ENCODE measurements at places on chromosomes 16 and 17. TPM values are rescaled to one million over a fixed set of nuclear protein-coding genes. Genes with fewer than 3 reads are reported as not detected.

Gene SLC16A11
- not detected for total RNA-seq

DNA sequence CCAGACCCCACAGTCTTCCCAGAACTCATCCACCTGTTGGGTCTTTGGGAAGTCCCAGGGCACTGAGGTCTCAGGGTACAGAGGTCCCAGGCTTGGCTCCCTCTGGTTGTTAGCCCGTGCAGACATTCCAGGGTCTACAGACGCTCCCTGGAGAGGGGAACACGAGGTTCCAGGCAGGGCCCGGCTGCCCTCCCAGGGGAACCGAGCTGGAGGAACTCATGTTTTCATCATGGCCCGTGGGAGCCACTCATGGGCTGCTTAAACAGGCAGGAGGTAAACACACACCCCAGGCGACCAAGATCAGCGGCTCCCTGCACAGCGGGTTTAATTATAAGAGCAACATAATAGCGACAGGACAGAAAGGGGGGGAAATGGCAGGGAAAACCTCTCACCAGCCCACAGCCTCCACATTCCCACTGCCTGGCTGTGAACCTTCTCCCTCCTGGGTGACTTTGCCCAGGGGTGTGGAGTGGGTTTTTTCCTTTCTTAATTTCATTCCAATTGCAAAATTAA, 36.5 kb downstream of the TRARG1 start:
- no peak for DNase-seq

Gene YPEL2
- 0.23 TPM for total RNA-seq

Gene AATK
- 0.09 TPM for total RNA-seq

DNA sequence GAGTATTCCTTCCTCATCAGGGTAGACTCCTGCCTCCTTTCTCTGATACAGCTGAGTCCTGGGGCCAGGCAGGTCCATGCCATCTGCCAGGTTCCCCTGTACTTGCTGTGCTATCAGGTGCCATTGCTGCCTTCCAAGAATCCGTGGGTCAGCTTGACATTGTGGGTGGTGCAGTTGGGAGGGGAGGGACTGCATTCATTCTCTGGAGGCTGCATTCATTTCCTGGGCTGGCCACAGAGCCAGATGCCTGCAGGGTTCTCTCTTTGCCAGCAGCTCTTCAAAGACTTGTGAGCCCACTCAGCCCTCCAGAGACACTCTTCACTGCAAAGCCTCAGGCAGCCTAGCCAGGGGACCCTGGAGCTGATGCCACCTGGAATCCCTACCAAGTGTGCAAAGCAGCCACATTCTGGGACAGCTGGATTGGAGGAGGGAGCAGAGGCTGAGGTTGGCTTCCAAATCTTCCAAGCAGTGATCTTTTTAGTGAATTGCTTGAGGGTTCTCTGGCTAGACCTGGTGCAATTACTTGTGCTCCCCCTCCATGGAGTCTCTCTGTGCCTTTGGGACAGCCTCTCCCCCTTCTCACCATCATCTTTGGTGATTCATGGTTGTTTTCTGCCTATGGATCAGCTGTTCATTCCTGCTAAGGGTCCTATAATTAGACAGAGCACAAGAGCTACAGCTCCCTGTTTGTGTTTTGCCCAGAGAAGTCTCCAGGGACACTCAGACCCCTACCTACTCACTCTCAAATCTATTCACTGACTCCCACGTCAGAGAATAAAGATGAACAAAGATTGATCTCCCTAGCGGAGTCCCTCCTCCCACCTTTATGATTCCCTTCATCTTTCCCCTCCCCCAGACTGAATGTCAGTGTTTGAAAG, 20.9 kb downstream of the ANKFN1 start:
- no peak for DNase-seq

DNA sequence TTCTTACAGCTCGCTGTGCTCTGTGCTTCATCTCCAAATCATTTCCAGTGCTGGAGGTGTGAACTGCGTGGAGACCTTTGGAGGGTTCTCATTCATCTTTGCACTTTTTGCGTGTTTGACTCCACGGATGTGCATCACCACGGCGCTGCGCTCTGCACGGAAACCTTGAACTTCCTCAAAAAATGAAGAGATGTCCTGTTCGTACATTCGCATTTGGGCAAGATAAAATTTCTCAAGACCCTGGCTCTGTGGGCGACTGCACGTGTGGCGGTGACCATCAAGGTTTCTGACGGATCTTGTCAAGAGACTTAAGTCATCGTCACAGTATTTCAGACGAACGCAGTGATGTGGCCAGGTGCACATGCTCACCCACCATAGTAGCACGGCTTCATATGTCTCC, 10.3 kb upstream of the PVALEF start:
- no peak for DNase-seq

- DNase-seq, result no peak
Observed at GRCh38 chr16:25171390-25171789, 45.4 kb upstream of the AQP8 start.

Gene RAB11FIP4
- total RNA-seq, result 3.6 TPM

Gene GSDMA
- not detected for total RNA-seq

Gene HS3ST3B1
- total RNA-seq, result 0.12 TPM

Gene HBQ1
- total RNA-seq, result not detected

Gene NPIPB13
- total RNA-seq, result 0.78 TPM

- DNase-seq, result no peak
Observed at GRCh38 chr16:48546774-48547173, 63.2 kb downstream of the N4BP1 start.

Gene PPP1R27
- total RNA-seq, result not detected

Gene WFDC1
- total RNA-seq, result not detected

DNA sequence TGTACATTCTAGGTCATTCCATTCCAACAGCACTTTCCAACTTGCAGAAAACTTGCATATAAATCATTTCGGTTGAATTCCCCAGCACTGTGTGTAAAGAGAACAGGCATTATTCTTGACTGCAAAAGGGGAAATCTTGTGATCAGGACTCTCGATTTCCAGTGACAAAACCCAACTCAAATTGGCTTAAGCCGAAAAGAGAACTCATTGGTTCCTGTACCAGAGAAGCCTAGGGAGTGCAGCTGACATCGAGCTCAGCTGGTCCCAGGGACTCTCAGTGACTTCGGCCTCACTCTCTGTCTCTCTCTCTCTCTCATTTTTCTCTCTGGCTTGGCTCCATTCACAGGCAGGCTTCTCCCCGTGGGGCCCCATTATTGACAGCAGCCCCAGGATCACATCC, 30.7 kb downstream of the CD300LF start:
- no peak for DNase-seq

- DNase-seq, result peak; percentile 64
Observed at GRCh38 chr17:72370819-72371218, 250.0 kb downstream of the SOX9 start.

Gene GP1BA
- total RNA-seq, result not detected

Gene RTN4RL1
- total RNA-seq, result 8.1 TPM

Gene SHBG
- total RNA-seq, result 0.20 TPM

Gene RETREG3
- total RNA-seq, result 50.5 TPM

DNA sequence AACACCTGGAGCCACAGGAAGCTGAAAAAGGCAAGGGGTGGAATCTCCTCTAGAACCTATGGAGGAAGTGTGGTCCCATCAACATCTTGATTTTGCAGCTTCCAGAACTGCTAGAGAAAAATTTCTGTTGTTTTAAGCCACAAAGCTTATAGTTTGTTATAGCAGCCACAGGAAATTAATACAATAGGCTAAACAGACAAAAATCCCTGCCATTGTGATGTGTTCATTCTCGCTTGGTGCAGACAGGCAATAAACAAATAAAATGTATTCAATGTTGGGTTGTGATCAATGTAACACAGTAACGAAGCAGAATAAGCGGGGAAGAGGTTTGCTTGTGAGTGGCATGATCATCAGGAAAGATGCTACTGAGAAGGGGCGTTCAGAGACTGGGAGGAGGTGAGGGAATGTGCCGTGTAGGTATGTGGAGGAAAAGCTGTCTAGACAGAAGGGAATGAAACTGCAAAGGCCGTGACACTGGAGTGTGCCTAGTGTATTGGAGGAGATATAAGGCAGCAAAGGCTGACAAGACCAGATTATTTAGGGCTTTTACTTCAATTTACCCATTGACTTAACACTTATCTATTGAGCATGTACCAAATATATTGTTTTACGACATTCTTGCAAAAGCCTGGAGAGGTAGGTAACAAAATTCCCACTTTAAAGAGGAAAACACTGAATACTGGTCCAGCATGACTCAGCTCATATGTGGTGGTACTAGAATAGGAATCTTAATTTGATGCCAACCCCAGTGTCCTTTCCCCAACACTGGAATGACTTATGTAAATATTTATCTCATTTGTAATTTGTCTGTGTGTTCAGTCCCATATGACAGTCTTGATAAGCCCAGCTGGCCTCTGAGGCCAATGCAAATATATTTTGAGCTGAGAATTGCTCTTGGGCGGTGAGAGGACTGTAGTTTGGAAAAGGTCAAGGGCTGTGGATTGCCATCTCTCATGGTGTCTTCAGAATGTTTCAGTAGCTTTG, 375.9 kb downstream of the CDH13 start:
- peak; percentile 57 for DNase-seq

DNA sequence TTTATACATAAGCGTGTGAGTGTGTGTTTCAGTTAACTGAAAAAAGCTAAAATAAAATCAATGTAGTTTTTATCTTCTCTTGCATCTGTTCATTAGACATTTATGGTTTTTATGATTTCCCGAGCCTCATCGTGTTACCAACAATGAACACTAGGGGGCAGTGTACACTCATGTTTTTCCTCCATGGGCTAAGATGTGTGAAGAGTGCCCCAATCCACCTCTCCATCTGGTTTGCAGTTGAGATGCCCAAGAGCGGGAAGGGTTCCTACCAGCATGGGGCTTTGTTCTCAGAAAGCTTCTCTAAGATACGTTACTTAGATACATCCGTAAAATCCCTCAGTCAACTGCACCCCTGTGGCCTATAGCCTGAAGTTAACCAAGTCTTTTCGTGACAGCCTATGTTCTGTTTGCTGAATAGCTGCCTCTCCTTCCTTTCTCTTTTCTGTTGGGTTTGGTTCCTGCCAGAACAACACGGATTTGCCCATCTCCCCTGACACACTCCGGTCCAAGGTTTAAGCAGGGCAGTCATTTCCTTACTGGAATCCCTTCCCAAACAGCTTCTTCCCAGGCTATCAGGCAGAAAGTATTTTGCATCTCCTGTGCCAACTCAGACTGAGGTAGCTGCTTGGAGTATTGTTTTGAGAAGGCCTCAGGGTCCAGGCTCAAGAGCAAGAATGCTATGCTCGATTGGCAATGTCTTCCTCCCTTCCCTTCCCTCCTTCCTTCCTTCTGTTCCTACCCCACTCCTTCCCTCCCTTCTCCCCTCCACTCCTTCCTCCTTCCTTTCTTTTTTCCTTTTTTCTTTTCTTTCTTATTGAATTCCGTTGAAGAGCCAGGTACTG, 12.9 kb upstream of the ELAC2 start:
- peak; percentile 26 for DNase-seq

DNA sequence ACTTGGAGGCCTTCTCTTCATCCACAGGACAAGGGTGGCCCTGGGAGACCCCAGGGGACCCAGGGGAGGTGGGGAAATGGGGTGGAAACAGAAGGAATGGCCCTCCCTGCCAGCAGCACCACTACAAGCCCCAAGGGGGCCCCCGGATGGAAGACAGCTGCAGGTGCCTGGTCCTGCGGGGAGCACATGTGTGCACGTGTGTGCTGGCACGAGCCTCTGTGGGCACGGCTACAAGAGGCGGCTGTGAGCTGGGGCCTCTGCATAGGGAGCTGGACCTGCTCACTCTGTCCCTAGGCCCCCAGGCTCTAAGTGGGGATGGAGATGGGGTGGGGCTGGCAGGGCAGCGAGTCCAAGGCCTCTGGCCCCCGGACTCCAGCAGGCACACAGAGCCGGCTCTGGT, 13.2 kb upstream of the AATK start:
- DNase-seq, result no peak

- DNase-seq, result no peak
Observed at GRCh38 chr16:46836534-46837530, 5.9 kb upstream of the C16orf87 start.

GRCh38 chr17:8320262-8320661, 10.2 kb downstream of the ARHGEF15 start:
- no peak for DNase-seq

DNA sequence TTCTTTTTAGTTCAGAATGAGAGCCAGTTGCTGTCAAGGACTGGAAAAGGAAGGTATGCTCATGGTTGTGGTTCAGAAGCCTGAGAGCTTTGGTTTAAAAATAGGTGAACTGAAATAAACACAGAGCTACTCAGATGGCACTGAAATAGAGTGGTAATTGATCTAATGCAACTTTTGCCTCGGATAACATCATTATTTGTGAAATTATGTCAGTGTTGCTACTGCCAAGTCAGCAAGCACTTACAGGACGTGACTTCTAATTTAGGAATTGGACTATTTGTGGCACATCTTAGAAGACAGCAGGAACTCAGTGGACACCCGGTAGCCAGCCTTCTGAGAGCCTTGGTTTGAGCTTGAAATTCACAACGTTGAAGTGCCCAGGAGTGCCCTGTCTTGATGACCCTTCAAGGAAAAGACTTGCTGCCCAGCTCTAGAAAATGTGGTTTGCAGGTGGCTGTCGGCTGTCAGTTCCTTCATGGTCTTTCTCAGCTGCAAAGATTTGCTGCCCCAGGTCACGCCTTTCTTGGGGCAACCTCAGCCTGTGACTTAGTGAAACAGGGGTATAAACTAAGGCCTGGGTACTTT, 42.0 kb upstream of the XYLT1 start:
- DNase-seq, result no peak

DNA sequence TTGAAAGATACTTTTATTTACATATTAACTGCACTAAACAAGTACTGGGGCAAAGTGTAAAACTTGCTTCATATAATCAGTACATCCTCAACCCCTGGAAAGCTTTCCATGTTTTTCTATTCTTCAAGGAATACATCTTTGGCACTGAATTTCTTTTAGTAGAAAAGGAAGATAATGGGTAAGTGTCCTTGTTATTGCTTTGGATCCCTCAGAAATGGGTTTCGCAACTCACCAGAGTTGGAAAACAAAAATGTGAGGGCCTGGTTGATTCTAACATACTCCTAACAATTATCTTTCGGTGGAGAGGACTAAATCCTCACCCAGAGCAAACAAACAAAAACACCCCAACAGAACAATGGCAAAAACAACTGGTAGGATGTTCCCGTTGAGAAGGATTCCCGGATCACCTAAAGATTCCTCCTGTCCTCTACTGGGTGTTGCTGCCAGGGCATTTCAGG, 120.4 kb downstream of the PARN start:
- DNase-seq, result no peak

DNA sequence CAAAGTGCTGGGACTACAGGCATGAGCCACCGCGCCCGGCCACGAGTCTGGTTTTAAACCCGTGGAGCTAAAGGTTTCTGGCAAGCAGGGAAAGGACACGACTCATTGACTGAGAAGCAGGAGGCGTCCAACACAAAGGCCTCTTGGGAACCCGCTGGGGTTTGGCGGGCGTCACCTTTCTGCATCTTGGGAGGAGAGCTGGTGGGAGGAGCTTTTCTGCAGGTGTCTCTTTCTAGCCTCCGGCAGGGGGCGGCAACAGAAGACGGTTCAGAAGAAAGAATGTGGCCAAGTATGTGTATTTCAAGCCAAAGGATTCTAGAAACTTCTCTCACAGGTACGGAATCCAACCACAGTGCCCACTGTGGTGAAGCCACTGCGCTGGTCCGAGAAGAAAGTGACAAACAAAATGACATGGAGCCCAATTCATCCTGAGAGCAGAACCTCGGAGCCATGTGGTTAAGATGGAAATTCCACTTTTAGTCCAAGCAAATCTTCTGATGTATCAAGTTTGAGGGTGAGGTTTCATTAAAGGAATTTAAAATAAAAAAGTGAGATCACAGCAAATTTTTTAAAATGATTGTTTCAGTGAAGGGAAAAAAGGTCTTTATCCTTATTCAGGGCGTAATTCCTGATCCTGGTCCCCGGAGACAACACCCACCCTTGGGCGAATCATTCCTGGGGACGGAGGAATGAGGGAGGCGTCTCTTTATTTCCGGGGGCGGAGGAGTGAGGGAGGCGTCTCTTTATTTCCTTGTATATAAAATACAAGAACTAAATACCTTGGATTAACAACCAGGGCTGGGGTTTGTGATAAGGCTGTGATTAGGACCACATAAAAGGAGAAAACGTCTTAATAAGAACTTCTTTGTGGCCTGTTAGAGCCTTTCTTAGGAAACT, 97.6 kb downstream of the MRM3 start:
- DNase-seq, result peak; percentile 8

Data from Caki2 (cell line).